Stimulated activated CD8-positive, alpha-beta memory T cell treated with anti-CD3 and anti-CD28 coated beads, Interleukin-15, amount 100 ng/mL, for 48 hours (primary cell): ENCODE measurements at places on chromosomes 7 and 10.

- DNase-seq = no peak
Observed at GRCh38 chr10:109824206-109824605, 99.1 kb downstream of the XPNPEP1 start.

DNA sequence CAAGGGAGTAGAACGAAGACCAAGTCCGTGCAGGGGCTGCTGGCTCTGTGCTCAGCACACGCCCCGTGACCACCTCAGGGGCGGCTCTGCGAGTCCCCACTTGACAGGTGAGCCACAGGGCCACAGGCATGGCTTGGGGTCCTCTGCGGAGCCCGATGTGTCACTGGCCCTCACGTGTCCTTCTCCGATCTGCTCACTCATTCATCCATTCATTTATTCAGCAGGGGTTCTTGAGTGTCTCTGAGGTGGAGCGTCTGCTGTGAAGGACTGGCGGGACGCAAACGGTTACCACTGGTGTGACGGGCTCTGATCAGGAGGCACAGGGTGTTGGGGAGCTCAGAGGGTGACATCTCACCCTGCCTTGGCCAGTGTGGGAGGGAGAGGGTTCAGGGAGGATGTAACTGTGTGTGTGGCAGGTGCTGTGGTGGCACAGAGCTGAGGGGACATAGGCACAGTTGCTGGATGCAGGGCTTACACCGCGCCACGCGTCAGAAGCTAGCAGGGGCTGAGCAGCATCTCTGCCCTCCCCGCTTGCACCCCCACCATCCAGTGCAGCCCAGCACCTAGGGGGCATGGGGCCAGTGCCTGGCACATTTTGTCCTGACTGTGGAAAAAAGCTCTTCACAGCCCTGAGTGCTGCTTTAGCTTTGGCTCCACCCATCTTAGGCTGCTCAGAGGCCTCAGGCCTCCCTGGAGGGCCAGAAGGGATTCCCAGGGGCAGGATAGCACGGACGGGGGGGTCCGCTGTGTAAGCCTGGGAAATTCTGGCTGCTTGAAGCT, 116.8 kb downstream of the LHPP start:
- DNase-seq = no peak

- no peak for DNase-seq
Observed at GRCh38 chr10:7853890-7854289, 35.6 kb downstream of the TAF3 start.

GRCh38 chr7:52826515-52827265, 208.7 kb upstream of the POM121L12 start:
- no peak for DNase-seq

DNA sequence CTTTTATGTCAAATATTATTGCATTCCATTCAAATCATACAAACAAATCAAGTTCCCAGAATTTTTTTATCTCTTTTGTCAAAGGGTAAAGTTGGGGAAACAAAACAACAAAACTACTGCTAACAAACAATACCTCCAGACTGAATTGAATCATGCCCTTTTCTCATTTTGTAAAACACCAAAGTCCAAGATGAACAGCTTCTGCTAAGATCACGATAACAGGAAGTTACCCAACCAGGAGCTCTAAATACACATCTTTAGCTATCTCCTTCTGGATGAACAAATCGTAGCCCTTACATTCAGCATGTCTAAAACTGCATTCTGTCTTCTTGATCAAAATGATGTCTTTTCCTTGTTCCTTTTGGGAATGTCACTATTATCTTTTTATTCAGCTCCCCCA, 97.4 kb downstream of the CTTNBP2 start:
- DNase-seq = no peak

GRCh38 chr7:9192969-9193368, 759.6 kb downstream of the NXPH1 start:
- no peak for DNase-seq

GRCh38 chr10:112954974-112955581, 5.0 kb downstream of the TCF7L2 start:
- no peak for DNase-seq

DNA sequence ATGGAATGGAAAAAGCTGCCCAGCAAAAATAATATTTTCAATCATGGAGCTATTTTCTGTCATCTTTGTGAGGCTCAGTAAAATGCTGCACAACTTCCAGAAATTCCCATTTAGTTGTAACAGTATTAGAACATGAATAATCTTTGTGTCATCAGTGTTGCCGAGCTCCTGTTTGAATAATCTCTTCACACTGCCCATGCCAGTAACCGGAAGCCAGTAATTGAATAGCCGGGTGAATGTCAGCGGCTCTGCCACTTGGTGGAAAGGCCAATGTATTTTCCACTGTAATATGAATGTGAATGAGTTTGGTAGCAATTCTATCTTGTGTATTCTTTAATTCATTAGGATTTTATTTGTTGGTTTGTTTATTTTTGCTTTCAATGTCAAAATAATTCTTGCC, 172.5 kb upstream of the INSYN2A start:
- no peak for DNase-seq

- DNase-seq = no peak
Observed at GRCh38 chr10:105359708-105360107, 718.6 kb downstream of the SORCS3 start.

DNA sequence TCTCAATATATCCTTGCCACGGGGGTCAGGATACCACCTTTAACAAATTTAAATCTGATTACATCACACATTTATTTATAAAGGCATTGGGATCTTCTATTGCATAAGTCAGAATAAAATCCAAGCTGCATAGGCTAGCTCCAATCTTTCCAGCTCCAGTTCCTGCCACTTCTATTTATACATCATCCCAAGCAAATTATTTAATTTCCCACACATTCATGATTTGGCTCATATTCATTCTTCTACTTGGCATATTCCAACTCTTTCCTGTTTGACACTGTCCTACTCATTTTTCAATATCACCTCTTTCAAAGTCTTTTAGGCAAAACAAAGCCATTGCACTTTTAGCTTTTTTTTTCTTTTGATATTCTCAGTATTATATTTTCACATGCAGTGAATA, 579.0 kb upstream of the FZD8 start:
- DNase-seq = no peak

DNA sequence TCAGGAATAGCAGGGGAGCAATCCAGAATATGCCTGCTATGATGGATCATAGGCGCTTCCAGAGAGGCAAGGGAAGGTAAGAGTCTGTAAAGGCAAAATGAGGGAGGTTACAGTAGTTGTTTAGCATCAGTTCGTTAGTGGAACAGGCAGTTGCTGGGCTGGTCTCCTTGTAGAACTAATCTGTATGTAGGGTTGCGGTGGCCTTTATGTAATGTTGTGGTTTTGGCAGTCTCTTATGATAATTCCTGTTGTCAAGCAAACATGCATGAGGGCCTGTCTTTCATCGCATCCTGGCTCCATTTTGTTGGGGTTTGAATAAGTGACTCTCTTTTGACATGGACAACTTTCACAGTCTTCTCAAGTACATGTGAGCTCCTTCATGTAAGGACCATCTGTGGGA, 427.8 kb upstream of the LRGUK start:
- DNase-seq = no peak

- DNase-seq = no peak
Observed at GRCh38 chr7:140650367-140650766, 9.8 kb upstream of the DENND2A start.

DNA sequence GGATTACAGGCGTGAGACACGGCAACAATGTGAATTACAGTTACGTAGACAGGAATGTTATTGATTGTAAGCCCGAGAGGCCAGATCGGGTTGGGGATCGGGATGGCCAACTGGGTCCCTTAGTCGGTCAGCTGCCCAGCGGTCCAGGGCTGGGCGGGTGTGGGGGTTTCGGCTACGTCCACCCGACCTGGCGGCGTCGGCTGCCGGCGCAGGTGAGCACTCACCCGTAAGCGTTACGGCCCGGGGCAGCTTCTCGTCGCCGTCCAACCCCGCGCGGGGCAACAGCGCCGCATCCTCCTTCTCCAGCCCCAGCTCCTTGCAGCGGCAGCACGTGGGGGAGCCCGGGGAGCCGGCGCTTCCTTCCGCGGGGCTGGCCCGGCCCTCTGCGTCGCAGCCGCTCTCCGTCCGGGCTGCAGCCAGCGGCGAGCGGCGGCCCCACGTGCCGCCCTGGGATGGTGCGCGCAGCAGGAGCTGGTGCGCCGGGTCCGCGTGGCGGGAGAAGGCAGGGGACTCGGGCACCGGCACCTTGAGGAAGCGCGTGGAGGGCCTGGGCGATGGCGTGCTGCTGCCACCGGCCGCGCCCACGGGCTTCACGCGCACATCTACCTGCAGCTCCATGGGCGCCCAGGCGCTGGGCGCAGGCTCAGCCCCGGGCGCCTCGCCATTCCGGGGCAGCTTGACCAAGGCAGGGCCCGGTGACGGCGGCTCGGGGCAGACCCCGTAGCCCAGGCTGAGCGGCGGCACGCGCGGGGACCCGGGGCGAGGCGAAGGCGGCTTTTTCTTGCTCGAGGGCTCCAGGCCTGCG, 609 bp downstream of the KLRG2 start:
- DNase-seq = no peak

- no peak for DNase-seq
Observed at GRCh38 chr7:56105508-56105907, 768 bp downstream of the CHCHD2 start.

- DNase-seq = no peak
Observed at GRCh38 chr7:42932811-42933591, 825 bp downstream of the MRPL32 start.

- DNase-seq = no peak
Observed at GRCh38 chr7:13991791-13992595, 2.5 kb upstream of the ETV1 start.

DNA sequence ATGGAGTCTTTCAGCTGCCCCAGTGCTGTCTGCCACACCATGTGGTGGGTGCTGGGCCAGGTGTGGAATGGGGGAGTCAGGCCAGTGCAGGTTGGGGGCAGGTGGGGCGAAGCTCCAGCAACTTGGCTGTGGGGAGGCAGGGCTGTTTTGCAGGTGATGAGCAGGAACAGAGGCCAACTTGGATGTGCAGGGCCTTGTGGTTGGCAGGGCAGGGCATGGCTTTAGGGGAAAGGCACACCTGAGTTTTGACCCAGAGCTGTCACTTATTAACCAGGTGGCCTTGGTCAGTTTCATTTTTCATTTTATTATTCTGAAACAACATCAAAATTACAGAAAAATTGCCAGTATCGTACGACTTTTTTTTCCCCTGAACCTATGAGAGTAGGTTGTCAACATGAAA, 1.1 kb upstream of the SFTPA2 start:
- no peak for DNase-seq

GRCh38 chr10:124706462-124707143, 37.6 kb downstream of the FAM53B start:
- DNase-seq = no peak

- DNase-seq = no peak
Observed at GRCh38 chr10:117612113-117612512, 69.6 kb downstream of the EMX2 start.

GRCh38 chr7:24199978-24200377, 84.0 kb upstream of the NPY start:
- no peak for DNase-seq

DNA sequence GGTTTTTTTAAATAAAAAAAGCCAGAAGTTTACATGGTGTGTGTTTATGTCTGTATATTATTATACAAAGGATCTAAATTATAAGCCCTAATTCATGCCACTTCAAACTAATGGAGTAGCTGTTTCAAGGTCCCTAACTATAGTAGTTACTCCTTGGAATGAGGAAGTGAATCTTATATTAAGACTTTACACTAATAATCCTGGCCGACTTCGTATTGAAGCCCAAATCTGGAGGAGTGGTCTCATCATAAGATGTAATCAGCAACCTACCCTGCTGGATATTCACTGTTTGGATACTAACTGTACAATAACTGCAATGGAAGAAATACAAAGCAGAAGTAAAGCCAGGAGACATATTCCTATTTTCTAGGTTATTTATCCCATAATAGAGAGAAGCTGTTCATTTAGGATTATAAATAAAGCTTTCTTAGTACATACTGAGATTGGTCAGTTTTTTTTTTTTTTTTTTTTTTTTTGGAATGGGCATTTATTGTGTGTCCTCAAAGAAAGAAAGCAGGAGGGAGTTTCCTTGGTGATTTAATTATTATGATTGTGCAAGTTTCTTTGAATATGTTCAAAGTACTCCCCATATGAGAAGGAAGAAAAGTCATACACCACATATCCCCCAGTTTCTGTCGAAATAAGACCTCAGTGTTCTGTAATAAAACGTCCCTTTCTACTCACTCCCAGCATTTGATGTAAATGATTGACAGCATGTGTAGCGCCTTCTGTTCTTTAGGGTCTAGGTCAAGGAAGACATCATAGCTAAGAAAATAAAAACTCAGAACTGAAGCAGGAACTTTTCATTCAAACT, 397.8 kb downstream of the EXOC4 start:
- no peak for DNase-seq

- DNase-seq = no peak
Observed at GRCh38 chr10:62992145-62992721, 140.9 kb upstream of the NRBF2 start.

DNA sequence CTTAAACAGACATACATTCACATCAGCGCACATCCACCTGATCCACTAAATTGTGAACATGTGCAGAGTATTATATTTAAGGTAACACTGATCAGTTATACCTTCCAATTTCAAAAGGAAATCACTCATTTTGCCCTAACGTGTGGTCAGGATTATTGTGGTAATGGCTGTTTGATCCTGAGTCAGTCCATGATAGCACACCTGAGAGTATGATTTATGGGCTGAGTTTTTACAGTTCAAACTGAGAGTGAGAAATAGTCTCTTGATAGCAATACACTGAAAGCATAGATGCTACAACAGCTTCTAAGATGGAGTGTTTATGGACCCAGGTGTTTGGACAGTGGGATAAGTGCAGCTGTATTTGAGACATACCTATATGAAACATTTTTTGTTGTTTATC, 96.7 kb downstream of the KIF20B start:
- DNase-seq = no peak

- no peak for DNase-seq
Observed at GRCh38 chr7:27173511-27173955, 587 bp downstream of the HOXA10 start.

DNA sequence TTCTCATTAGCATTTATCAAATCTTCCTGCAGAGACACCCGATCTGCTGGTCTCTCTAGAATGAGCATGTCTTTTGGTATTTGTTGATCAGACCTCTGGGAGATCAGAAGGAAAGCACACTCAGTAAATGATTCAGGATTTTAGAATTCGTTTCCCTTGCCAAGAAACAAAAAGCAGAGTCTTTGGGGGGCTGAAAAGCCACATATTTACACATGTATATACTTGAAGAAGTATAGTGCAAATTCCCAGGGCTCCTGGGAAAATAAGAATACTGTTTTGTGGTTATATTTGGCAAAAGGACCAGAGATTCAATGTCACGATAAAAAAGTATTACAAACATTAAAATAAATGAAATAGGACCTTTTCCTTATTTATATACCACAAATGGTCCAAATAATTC, 100.2 kb downstream of the AGMO start:
- DNase-seq = no peak

DNA sequence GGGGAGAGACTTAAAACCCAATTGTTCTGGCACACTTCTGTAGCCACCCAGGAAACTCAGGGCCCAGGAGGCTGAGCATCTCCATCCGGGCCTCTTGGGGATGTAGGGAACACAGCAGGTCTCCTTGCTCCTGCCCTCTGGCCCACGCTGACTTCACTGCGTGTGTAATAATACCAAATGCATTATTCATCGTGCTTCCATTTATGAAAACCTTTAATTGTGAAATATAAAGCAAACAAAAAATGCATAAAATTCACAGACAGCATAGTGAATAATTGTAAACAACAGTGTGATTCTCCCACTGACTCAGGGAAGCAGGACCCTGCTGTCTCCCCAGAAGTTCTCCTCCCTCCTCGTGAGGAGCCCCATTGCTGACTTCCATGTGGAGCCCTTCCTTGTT, 70.3 kb upstream of the SHH start:
- DNase-seq = no peak
